ENCODE measurements at places on chromosomes 5 and 9.
A peak's percentile ranks its signal among the peaks of the same experiment; 100 is the strongest.

DNA sequence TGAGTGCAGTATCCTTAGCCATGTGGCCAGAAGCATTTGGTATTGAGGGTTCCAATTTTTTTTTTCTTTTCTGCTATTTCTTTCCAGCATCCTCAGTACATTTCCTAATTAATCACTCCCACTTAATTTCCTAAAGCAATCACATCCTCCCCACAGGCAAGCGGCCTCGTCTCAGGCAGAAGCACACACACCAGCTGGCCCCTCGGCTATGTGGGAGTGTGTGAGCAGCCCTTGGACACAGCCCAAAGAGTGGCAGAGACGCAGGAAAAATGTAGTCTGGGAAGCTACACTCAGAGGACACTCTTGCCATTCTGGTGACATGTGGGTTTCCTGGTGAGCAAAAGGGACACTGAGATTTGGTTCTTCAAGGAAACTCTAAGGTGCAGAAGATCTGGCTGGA is 20.7 kb downstream of the SLIT3 start:
- DNase-seq: no peak

- no peak for DNase-seq
These were observed 29.2 kb downstream of the CDKN2A start for GRCh38 chr9:21964925-21965385.

DNA sequence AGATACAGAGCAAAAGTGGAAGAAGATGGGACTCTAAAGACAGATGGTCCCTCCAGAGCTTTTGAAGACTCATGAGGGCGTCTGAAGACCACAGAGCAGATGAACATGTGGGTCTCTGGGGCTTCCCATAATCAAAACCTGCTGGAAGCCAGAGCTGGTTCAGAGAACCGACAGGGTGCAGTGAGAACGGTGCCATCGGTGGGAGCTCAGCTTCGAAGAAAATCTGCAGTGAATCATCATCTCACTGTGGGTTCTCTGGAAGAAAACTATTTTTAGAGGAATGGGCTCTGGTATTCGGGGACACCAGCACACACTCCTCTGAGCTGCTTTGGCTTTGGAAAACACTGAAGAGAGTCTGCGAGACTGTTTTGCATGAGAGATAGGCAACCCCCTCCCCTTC is 222.4 kb upstream of the PANK3 start:
- DNase-seq: no peak

GRCh38 chr5:151240924-151241635 is 11.9 kb upstream of the GM2A start:
- no peak for DNase-seq

- DNase-seq: no peak
These were observed 5.2 kb downstream of the TNFAIP8 start for GRCh38 chr5:119360905-119361593.

DNA sequence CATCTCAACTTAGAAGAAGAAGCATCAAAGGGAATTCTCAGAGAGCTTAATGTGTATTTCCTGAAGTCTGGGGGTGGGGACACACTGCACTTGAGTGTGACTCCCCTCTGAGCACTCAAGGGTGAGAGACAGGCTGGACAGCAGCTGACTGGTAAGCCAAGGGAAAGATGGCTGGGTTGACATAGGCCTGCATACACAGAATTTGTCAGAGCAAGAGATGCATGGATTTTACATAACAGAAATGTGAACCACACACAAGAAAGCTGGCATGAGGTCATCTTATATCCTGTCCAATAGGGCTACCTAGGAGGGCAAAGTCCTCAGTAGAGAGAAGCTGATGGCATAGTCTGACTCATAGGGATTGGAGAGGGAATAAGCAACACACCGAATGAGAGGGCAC is 114.3 kb upstream of the EPB41L4A start:
- no peak for DNase-seq

DNA sequence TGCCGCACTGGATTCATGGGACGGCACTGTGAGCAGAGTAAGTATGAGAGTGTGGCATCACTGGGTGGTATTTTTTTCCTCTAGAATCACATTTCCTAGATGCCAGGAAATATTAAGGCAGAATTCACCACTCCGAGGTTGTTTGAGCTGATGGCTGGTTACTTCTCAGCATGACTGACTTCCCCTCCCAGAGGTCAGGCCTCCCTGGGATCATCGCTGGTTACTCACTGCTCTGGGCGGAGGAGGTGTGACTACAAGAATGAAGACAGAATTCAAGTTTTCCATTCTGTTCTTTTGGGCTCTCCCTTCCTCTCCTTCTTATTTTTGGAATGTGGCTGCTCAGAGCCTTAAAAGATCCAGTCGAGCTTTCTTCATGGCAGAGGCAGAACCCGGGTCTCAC is 76.6 kb upstream of the PRRC1 start:
- DNase-seq: no peak

GRCh38 chr9:87122947-87123685 is 175.8 kb upstream of the GAS1 start:
- no peak for DNase-seq

- no peak for DNase-seq
These were observed 42.9 kb upstream of the FBXW11 start for GRCh38 chr5:172049226-172049796.

GRCh38 chr9:123998278-123998925 is 13.2 kb upstream of the LHX2 start:
- DNase-seq: no peak

DNA sequence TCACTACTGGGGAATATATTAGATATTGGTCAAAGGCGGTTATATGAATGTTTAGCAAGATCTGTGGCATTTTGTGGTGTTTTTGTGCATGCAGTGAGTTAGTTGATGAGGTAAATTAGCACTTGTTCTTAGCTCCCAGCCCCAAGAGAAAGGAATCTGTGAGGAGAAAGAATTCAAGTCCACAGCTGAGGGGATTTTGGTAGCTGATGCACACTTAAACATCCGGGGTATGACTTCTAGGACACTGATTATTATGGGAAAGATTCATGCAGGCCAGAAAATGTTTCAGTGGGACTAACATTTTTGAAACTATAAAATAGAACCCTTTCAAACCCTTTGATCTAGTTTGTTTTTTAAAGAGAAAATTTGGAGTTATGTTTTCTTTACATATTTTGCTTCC is 118.2 kb upstream of the RPS23 start:
- no peak for DNase-seq

- no peak for DNase-seq
These were observed 30.1 kb downstream of the PRKACG start for GRCh38 chr9:68983522-68984424.

GRCh38 chr9:2602704-2603116 is 18.9 kb upstream of the VLDLR start:
- peak; percentile 25 for DNase-seq

- no peak for DNase-seq
These were observed 672 bp downstream of the PAXX start for GRCh38 chr9:136992819-136993369.

DNA sequence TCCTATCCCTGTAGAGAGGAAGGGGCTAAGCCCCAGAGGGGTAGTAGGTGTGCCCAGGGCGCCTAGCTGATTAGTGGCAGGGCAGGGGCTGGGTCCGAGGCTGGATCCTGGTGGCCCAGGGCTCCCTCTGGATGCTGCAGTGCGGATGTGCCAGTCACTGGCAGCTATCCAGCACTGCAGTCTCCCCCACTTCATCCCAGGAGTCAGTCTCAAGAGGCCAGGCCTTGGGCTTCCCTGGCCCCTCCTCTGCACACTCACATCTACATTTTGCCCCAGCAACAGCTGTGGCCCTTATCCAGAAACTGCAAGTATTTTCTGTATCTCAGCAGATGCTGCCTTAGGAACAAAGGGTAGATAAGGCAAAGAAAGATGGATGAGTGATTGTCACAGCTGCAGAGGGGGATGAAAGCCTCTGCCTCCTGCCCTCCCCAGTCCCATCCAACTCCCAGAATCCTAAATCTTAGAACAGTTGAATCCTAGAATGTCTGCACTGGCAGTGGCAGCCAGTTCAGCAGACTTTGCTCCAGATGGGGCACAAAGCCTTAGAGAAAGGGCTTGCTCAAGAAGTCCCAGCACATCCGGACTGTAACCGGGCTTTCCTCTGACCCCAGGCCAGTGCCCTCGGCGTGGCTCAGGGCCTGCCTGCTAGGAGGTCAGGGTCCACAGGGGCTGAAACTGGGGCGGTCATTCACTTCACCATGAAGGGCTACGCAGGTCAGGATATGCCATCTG is 1.6 kb downstream of the ANXA6 start:
- DNase-seq: peak; percentile 7

DNA sequence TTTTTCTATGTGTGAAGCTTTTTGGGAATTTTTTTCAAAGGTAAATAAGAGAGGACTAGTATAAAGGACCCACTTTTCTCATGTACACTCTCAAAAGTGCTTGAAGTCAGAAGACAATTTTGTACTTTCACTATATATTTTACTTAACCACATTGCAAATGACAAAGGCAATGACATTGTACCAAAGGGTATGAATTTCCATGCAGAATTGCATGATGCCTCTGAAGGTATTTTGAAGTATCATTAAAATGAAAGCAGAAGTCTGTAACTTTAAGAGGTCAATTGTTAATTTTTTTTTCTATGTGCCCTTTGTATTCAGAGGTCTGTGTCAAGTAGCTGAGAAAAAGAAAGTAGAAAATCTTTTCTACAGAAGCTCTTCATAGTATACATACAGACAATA is 84.7 kb downstream of the ST8SIA4 start:
- no peak for DNase-seq

DNA sequence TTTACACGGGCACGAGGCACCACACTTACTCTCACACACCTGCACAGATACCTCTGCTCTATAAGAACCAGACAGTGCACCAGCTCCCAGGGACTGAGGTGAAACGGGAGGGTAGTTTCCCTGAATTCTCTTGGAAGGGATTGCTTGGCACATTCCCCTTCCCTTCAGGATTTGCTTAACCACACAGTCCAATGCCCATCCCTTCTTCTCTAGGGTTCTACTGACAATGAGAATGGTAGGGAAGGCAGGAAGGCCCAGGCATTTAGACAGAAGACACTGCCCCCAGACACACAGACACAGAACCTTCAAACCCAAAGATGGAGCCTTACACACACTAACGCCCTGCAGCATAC is 704 bp upstream of the LHX6 start:
- no peak for DNase-seq

- DNase-seq: no peak
These were observed 39.4 kb downstream of the TNPO1 start for GRCh38 chr5:72855821-72856220.

DNA sequence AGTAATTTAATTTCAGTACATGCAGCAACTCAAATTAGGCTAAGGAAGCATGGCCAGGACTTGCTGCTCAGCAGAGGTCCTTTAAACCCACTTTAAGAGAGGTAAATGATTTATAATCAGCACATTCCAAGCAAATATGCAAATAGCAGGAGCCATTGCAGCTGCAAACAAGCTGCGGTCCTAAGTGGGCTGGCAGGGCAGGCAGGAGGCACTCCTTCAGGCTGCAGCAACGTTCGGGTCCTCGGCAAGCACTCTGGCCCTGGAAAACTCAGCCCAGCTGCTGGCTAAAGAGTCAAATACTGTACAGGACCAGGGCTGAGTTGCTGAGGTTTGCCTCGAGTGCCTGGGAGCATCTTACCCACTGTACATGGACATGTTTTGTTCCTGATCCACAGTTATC is 126.9 kb downstream of the FSTL4 start:
- DNase-seq: no peak

- DNase-seq: no peak
These were observed 286.5 kb downstream of the MAST4 start for GRCh38 chr5:66882606-66883227.

DNA sequence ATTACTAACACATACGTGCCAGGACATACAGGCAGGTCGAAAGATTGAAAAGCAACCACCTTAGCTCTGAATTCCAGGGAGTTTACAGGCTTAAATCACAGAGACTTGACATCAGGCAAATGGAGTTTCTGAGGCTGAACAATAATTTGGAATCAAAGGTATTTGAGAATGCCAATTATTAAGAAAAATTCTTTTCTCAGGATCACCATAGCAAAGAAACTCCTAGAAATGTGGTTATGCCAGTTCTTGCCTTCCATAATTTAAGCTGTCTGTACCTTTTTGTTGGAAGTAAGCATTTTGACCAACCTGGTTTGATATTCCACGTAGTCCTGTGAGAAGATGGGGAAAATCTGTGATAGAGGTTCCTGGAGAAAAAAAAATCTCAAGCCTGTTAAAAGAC is 312.4 kb upstream of the SMARCA2 start:
- DNase-seq: no peak

DNA sequence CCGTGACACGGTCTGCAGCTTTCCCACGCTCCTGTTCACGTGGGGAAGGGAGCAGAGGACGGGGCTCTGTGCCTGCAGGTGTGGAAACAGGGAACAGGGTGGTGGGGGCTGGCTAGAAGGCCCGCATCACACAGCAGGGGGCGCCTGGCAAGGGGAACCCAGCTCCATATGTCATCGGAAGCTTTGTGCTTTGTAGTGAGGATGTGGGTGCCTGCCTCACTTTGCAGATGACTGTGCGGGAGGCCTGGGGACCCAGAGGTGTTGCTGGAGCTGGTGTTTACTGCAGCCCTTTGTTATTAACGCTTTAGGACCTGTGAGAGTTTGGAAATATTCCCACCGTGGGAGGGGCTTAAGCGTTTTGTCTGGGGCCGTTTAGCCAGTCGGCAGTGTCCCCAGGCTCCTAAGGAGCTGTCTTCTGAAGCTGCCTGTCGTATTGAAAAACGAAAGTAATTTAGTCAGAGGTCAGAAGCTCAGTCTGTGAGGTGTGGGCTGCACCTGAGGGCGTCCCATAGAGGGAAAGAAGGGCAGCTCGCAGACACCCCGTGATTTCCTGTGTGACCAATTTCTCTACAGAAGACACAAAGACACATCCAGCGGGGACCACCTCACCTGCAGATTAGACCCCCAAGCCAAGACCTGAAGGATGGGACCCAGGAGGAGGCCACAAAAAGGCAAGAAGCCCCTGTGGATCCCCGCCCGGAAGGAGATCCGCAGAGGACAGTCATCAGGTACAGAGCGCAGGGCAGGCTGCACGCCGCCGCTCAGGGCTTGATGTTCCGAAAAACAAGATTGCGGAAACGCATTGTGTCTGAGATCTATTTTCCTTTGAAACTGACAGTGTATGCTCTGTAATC is 9.1 kb downstream of the MAN1B1 start:
- no peak for DNase-seq

- no peak for DNase-seq
These were observed 21.8 kb upstream of the UBTD2 start for GRCh38 chr5:172305380-172305779.

GRCh38 chr5:27734838-27735237 is 696.5 kb upstream of the CDH9 start:
- DNase-seq: no peak

DNA sequence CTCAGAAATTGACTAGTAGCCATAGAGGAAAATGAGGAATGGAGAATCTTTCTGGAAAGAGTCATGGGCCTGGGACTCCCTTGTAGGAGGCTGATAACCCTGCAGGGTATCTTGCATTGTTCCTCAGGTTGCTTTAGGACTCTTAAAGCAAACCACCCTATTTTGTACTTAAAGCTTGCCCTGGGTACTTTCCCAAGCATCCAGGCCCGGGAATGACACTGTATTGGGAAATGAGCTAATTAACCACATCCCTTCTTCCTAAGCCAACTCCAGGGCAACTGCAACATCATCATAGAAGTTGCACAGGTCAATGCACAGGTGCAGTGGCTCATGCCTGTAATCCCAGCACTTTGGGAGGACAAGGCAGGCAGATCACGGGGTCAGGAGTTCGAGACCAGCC is 55.9 kb downstream of the UGCG start:
- no peak for DNase-seq
